ENCODE measurements at places on chromosomes 6 and 20.

- DNase-seq, result no peak
These were observed 690 bp downstream of the NEU1 start for GRCh38 chr6:31861919-31862343.

- no peak for DNase-seq
These were observed 89.8 kb upstream of the UST start for GRCh38 chr6:148657048-148657447.

DNA sequence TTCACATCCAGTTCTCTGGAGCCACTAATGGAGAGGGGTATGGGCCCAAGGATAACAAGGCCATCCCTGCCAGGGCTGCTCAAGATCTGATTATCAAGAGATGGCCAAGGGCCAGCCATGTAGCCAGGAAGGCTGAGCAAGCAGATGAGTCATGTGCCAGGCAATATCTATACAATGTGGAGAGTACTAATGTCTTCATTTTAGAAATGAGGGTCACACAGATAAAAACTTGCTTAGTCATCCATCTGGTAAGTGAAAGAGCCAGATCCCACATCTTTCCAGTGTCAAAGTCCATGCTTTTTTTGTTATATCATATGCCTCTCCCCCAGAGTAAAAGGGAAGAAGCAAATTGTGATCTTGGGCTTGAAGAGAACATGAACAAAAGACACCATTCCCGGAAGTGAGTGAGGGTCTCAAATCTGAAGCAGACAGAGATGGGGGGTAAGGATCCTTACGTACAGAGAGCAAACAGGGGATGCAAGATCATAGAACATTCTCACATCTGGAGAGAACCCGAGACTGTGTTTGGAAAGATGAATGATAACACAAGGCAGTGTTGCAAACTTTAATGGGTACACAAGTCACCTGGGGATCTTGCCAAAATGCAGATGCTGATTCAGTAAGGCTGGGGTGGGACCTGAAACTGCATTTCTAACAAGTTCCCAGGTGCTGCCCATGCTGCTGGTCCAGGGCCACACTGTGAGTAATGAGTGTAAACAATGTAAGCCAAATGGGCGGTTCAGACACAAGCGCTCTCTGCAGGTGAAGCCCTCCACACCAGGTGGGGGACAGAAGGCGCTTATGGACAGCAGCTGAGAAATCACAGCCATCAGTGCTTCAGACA is 20.0 kb upstream of the GSTA3 start:
- peak; percentile 13 for DNase-seq

- DNase-seq, result peak; percentile 67
These were observed 298.3 kb upstream of the SASH1 start for GRCh38 chr6:148044261-148044751.

DNA sequence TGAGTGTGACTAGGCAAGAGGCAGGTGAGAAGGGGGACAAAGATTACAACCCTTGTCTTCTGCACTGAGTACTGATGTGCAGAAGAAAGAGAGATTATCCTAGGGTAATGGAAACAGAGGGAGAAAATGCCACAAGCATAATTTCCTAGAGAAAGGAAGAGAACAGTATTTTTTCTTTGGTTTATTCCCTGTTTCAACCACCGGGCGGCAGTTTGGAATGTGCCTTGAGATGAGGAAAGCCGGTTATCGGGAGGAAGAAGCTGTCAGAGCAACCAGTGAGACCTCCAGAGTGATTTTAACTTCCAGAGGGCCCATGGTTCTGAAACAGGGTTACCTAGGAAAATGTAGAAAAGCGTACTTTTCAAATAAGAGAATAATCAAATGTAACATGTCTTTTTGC is 121.4 kb downstream of the REV3L start:
- DNase-seq, result no peak

DNA sequence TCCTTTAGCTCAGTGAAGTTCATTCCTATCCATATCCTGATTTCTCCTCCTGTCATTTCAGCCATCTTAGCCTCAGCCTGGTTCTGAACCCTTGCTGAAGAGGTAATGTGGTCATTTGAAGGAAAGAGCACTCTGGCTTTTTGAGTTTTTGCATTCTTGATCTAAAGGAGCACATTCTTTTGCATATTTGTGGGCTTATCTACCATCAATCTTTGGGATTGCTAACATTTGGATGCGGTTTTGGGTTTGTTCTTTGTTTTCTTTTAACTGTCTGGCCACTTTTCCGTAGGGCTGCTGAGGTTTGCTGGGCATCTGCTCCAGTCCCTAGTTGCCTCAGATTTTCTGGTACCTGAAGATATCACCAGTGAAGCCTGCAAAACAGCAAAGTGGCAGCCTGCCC is 238.3 kb downstream of the EPM2A start:
- no peak for DNase-seq

- no peak for DNase-seq
These were observed 106.3 kb upstream of the RIPOR2 start for GRCh38 chr6:25042036-25042521.

- no peak for DNase-seq
These were observed 379.9 kb downstream of the CD109 start for GRCh38 chr6:74075896-74076295.

GRCh38 chr20:6120491-6120988 is 2.3 kb downstream of the FERMT1 start:
- no peak for DNase-seq

DNA sequence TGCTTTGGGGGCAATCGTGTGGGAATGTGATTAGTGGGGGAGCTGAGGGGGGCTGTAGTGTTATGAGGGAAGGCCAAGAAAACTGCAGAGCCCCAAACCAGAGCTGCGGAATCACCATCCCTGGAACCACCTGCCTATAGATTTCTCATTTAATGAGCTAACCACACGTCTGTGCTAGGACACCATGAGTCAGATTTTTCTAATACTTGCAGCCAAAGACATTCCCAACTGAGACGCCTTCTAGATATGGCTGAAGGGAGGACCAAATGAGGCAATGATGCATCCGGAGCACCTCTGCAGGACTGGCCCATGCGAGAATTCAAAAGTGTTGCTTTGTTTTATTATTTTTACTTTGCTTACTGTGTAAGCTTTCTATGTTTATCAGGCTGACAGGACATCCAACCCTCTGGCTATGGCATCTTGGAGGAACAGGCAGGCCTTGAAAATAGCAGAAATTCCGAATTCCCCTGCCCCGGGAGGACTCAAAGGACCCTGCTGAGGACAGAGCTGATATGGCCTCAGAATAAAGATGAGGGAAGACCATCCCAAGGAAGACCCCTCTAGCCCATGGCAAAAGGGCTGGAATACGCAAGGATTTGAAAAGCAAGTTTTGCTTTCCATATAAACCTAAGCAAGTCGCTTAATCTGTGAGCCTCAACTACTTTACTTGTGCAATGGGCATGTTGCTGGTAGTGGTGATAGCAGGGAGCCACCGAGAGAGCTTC is 3.1 kb upstream of the PTGIS start:
- no peak for DNase-seq

DNA sequence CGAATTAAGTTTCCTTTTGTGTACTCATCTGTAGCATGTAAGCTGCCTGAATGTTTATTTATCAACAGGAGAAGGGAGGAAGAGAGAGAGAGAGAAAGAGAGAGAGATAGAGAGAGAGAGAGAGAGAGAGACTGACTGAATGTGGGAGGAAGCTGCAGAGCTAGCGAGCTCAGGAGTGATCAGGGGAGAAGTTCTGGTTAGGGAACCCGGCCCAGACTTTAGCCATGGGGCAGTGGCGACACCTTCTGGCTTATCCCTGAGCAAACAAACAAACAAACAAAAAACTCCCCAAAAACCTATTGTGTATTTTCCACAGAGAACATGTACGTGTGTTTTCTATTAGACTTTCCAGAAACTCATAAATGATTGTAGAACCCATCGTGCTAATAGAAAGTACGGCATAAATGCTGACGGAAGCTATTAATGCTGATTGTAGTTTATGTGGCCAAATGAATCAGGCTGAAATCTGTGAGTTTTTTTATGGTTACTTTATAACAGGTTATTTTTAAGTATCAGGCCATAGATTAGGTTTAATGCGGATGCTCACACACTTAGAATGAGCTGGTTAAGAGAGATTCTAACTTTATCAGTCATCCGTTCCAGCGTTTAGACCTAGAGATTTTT is 92.8 kb downstream of the CLIC5 start:
- no peak for DNase-seq

DNA sequence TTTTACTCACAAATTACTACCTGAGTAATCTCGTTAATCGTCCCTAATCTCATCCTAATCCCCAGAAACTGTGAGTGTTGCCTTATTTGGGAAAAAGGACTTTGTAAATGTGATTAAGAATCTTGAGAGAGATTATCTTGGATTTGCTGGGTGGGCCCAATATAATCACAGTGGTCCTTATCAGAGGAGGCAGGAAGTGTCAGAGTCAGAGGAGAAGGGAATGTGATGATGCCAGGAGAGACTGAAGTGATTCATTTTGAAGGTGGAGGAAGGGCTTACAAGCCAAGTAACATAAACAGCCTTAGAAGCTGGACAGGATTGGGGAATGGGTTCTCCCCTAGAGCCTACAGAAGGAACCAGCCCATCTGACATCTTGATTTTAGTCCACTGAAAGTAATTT is 16.7 kb downstream of the RPP21 start:
- no peak for DNase-seq

DNA sequence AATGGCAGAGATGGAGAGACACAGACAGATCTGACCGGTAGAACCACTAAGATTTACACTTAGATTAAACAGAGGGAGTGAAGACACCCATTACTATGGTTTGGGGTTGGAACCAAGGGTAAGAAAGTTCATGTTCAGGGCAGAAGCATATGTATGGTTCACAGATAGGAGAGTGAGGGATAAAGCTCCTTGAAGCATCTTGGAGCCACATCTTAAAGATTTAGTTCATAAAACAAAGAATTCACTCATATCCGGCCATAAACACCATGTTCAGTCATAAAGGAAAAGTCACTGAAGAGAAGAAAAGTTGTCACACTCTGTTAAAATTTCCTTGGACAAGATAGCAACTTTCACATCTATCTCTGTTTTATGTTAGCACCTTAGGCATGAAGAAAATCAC is 18.0 kb downstream of the STX7 start:
- no peak for DNase-seq

DNA sequence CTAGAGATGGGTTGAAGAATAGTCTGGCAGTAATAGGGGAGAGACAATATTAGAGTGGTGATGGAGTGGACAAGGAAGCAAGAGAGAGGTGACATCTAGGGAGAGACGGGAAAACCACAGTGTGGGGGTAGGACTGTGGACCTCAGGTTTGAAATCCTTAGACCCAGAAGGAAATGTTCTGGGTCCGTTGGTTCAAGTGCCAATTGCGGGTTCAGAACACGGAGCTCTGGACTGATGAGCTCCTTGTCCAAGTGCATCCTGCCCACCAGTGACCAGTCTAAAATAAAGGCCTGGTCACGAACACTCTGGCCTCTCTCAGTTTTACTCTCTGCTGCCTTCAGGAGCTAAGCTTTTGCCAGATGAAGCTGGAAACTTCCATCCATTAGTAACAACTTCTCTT is 174.0 kb downstream of the LINC00237 start:
- DNase-seq, result no peak

- DNase-seq, result no peak
These were observed 2.3 kb downstream of the FAM184A start for GRCh38 chr6:119076173-119076572.

DNA sequence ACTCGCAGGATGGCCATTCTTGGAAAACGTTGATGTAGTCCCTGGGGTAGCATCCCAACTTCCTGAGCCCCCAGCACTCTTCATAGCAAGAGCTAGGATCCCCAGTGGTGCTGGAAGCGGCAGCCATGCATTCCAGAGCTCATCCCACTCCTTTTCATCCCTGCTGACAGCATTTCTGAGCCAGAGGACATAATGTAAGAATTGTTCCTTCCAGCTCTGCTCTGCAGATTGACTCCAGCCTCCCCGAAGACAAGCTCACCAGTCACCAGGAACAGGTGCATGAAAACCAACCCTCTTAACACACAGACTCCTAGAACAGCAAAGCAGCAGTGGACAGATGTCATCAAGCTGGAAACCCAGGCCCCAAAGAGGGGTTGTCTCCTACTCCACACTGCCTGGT is 3.8 kb downstream of the SLC13A3 start:
- no peak for DNase-seq

GRCh38 chr6:84432619-84433018 is 205.2 kb upstream of the CEP162 start:
- DNase-seq, result no peak

GRCh38 chr6:130978660-130979396 is 84.2 kb downstream of the EPB41L2 start:
- no peak for DNase-seq

GRCh38 chr6:133236932-133237331 is 4.2 kb upstream of the EYA4 start:
- DNase-seq, result no peak

DNA sequence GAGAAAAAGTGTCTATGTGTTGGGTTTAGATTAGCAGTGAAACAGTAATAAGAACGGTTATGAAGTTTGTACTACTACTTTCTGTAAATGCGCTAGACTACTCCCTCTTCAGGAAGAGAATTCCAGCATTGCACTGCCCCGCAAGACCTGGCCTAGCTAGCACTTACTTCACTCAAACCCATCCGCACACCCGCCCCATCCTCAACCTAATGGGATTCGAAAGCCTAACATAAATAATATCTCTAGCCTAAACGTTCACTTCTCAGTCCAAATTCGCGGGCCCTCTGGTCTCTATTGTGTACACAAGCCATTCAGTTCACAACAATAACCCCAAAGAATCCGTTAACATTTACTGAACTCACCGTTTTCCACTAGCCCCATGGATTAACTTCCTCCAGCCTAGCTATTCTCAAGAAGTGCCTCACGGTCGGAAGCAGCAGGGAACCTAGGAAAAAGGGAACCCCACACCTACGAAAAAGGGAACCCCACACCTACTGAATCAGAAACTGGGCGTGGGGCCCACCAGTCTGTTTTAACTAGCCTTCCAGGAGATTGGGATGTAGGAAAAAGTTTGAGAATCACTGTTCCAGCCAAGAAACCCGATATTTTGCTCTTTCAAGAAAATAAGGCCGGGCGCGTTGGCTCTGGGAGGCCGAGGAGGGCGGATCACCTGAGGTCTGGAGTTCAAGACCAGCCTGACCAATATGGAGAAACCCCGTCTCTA is 45.4 kb upstream of the BTN3A2 start:
- no peak for DNase-seq

DNA sequence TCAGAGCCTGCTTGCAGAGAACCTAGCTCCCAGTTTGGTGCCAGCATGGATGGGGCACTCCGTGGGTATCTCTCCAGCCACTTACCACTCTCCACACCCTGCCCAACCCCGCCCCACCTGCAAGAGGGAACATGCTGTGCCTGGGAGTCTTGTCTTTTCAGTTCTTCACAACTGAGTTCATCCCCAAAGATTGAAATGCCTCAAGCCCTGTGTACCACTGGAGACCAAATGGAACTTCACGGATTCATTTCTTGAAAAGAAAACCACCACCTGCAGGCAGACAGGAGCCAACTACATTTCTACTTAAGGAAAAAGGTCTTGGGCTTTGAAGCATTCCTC is 50.1 kb downstream of the TRERF1 start:
- no peak for DNase-seq

DNA sequence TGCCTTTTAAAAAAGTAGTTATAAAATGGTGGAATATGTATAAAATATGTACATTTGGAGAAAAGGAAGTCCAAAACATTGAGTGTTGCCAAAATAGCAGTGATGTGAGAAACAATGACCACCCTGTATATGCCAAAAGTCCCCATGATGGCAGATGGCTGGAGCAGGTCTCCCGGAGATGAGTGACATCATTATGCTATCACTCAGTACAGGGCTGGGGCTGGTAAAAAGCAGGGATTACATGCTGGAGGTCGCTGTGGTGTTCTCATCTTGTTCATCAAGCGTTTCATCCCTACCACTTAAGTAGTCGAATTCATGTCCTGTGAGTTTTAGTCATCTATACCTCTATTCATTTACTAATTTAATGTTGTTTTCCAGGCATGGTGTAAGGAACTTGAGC is 315.3 kb upstream of the SLC35B3 start:
- DNase-seq, result no peak

GRCh38 chr6:135372758-135373157 is 124.8 kb downstream of the AHI1 start:
- DNase-seq, result no peak
